ENCODE measurements at places on chromosomes 7 and 10.

- DNase-seq: no peak
Observed at GRCh38 chr10:27713941-27714340, 31.7 kb downstream of the MKX start.

DNA sequence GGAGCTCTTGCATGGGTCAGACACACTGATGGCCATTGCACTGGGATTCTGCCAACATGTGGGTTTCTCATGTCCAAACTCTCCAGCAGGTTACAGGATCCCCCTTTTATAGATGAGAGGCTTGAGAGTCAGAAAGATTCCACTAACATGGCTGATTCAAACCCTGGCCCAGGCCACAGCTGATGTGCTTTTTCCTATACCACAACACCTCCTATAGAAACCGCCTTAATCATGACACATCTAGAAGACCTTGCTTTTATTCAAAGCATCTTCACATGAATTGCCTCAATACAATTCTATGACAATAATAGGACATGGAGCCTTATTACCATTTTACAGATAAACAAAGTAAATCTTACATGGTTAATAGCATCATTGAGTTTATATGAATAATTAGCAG lies 188.6 kb downstream of the DPY19L1 start:
- DNase-seq: no peak

GRCh38 chr7:45484094-45484493 lies 90.1 kb upstream of the ADCY1 start:
- no peak for DNase-seq

- no peak for DNase-seq
Observed at GRCh38 chr7:138378741-138379559, 81.1 kb upstream of the TRIM24 start.

DNA sequence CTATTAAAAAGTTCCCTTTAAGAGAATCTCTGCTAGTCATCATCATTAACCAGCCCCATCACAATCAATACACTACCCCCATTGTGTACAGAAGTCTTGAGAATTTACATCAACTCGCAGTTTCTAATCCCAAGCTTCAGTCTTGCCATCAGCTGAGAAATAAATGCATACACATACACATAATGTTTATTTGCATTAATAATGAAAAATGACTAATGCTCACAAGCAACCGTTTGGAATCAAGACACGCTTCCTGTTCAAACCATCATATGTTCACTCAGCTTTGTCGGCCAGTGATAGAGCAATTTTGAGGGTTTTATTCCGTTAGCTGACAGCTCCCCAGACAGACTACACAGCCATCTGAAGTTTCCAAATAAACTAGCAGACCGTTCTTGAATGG lies 287.1 kb downstream of the SFMBT2 start:
- DNase-seq: no peak

DNA sequence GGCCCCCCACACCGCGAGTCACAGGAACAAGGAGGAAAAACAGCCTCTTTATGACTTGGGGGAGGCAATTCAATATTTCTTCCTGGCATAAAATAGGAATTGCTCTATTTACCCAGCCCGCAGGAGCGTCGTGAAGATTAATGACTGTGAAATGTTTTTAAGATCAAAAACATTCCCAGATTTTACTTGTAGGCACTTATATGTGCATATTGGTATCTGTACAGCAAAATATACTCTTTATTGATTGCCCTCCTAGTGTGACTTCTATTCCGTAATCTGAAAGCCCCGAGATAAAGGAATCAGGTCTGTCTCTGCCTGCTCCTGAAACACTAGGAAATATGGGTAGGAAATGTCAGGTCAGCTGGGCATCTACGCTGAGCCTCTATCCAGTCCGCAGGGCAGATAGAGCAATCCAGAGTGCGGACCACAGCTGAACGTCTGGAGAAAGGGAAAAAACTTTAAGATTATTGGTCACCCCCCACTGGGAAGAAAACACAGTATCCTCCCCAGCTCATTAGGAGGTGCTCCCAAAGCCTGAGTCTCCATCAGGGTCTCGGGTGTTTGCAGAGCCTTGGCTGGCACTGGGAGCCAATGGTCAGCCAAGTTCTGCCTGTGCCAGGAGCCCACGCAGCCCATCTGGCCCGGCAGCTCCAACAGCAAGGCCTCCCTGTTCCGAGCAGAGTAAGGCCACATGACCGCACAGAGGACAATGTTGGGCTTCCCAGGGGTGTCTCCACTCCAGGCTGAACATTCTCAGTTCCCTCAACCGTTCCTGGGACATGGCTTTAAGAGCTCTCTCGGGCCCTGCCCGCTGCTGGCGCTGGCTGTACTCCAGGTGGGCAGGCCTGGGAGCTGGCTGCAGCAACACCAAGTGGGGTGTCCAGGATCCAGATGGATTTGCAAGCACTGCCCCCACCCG lies 7.7 kb downstream of the CTBP2 start:
- DNase-seq: no peak

DNA sequence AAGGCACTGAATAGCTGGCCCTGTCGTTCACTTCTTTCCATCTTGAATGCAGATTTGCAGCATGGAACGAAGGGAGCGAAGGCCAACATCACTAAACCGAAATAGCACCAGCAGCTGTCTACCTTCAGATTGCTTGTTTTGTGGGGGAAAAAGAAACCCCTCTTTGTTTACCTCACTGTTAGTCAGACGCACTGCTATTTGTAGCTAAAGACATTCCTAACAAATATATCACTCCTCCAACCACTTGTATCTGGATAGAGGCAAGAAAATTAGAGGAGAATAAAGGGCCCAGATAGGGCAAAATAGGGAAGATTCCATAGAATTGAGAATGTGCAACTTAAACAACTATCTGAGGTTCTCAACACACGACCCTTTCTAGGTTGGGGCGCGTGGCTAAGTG lies 26.5 kb downstream of the ANK3 start:
- no peak for DNase-seq

GRCh38 chr7:7988706-7989105 lies 20.1 kb downstream of the GLCCI1 start:
- DNase-seq: no peak

DNA sequence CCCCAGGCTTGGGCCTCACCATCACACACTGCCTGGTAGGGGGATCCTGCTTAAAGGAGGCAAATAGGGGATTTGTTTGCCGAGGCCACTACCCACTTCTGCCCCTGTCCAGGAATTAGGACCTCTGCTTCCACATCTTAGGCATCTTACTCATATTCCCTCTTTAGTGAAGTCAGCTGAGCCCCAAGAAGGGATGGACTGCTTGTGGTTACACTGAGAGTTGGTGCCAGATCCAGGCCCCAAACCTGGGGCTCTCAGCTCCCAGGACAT lies 1.6 kb upstream of the GPRIN2 start:
- DNase-seq: no peak
